ENCODE measurements at places on chromosomes 2 and 18.

DNA sequence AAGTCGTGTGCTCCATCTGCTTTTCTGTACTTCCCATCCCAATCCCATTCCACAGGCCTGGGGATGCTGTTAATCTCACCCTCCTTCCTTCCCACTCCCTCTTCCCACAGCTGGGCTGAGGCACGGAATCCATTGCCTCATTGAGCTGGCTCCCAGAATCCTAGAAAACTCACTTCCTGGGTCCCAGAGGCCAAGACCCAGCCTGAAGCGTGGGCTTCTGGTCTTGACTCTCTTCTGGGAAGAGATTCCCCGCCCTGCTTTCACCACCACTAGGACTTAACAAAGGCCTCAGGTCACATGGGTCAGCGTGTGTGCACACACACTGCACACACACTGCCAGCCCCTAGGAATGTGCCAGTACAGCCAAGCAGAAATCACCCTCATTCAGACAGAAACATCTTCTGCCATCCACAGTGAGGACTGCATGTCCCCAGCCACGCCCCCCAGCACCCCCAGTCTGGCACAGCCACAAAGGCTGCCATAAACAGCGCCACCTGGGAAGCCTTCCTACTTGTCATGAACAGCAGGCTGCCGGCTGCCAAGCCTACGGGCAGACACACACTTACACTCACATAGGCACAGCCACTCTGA is 165.8 kb downstream of the TNS1 start:
- no peak for DNase-seq

GRCh38 chr2:195520671-195521155 is 136.3 kb upstream of the SLC39A10 start:
- DNase-seq = no peak

- DNase-seq = no peak
Measured at GRCh38 chr2:158718851-158719250, 76.3 kb upstream of the DAPL1 start.

DNA sequence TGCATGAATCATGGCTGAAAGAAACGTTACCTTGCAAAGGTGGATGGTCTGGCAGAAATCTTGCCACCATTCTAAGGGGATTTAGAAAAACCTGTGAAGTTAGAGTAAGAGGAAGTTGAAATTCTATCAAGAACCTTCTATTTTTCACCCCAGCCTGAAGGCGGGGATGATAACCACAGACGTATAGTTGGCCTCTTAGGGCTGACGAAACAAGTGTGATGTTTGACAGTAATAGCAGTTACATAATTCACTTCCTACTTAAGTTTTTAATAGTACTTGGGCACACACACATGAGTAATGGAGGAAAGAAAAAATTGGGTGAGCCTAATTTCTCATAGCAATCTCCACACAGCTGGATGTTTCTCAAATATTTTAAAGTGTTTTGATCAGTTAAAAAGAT is 336.6 kb upstream of the SALL3 start:
- DNase-seq = no peak

GRCh38 chr2:134372141-134372540 is 118.3 kb downstream of the MGAT5 start:
- no peak for DNase-seq
